ENCODE measurements at places on chromosomes 13 and 19.

GRCh38 chr19:7542556-7543348 lies 7.2 kb downstream of the PNPLA6 start:
- DNase-seq = no peak

DNA sequence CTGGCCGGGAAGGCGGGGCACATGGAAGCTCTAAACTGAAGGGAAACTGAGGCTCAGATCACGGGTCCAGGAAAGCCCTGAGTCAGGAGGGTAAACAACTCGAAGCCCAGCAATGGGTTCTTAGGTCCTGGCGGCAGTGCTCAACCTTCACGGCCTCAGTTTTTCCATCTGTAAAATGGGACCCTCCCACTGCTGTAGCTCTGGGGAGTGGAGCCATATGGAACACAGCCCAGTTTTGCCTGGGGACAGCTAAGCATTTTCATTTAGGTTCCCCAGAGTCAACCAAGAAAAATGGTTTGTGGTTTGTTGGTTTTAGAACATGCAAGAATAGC lies 30.4 kb downstream of the CEBPG start:
- no peak for DNase-seq

DNA sequence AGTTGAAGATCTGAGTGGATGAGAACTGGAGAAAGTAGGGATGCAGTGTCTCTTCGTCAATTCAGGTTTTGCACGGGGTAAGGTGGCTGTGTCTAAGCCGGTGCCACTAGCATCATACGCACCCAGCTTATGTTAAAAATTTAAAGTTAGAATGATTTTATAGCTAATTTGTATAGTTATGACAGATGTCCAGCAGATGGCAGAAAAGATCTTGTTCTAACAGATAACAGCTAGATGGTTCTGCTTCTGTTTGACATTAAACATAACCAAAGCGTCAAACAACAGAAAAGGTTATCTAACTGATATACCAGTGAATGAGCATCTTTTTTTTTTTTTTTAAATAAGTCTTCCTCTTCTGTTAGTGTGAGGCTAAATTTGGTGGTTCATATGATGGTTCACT lies 18.8 kb upstream of the EDDM13 start:
- DNase-seq = no peak

GRCh38 chr13:99370481-99371275 lies 63.5 kb upstream of the GPR183 start:
- no peak for DNase-seq

DNA sequence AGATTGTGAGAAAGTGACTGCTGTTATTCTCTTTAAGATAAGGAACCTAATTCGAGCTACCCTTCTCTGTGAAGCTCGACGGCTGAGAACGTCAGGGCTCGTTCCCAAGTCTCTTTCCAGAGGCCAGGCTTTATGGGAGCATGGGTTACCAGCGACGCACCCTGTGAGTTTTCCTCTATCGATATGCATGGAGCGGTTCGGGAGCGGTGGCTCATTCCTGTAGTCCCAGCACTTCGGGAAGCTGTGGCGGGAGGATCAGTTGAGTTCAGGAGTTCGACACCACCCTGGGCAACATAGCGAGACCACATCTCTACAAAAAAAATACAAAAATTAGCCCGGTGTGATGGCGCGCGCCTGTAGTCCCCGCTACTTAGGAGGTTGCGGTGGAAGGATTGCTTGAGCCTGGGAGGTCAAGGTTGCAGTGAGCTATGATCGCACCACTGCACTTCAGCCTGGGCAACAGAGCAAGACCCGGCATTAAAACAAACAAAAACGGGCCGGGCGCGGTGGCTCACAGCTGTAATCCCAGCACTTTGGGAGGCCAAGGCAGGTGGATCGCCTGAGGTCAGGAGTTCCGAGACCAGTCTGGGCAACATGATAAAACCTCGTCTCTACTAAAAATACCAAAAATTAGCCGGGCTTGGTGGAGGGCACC lies 681 bp upstream of the ZNF606 start:
- no peak for DNase-seq

- no peak for DNase-seq
Measured at GRCh38 chr13:31168736-31169135, 7.0 kb upstream of the HSPH1 start.

DNA sequence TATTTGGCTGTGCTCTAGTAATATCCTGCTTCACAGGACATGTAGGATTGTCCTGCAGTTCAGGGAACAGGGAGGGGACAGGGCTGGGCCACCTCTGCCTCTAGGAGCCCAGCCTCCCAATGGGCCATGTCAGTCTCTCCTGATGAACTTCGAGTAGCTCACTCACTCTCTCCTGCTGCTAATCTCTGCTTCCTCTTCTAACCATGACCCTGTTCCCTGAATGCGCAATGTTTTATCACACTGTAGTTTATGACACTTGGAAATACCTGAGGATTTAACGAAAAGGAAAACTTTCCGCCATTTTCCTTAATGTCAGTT lies 9.2 kb downstream of the PARP4 start:
- DNase-seq = no peak

- no peak for DNase-seq
Measured at GRCh38 chr19:47156861-47157430, 26.3 kb downstream of the SAE1 start.

GRCh38 chr19:45103156-45103507 lies 10.2 kb downstream of the PPP1R37 start:
- DNase-seq = no peak

DNA sequence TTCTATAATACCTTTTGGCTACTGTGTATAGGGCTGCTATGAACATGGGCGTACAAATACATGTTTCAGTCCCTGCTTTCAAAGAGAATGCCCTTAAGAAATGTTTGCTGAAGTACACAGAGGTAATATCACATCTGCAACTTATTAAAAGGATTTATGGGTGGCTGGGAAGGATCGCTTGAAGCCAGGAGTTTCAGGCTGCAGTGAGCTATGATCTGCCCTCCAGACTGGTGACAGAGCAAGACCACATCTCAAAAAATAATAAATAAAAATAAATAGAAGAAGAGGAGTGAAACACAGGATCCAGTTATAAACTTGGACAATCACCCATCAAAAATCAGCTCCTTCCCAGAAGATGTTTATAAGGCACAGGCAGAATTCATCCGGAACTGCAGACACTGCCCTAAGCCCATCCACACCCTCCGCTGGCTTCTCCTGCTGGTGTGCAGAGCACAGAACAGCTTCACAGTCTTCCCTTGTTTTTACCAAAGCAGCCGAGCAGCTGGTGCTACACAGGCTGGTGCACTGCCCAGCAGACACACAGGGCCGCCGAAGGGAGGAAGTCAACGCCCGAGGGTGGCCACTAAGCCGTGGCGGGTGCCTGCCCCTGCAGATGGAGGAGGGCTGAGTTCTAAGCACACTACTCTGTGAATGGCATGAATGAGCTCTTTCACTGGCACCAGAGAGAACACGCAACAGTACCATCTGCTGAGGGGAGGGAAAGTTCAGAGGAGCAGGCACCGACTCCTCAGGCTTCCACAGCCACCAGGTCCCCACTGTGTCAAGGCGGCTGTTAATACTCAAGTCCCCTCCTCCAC lies 44.0 kb downstream of the BRD4 start:
- no peak for DNase-seq

- DNase-seq = no peak
Measured at GRCh38 chr13:45374917-45375316, 33.9 kb upstream of the TPT1 start.

GRCh38 chr19:27860309-27860934 lies 1352.5 kb downstream of the UQCRFS1 start:
- DNase-seq = no peak

- DNase-seq = no peak
Measured at GRCh38 chr13:112510002-112510780, 77.8 kb downstream of the TUBGCP3 start.

DNA sequence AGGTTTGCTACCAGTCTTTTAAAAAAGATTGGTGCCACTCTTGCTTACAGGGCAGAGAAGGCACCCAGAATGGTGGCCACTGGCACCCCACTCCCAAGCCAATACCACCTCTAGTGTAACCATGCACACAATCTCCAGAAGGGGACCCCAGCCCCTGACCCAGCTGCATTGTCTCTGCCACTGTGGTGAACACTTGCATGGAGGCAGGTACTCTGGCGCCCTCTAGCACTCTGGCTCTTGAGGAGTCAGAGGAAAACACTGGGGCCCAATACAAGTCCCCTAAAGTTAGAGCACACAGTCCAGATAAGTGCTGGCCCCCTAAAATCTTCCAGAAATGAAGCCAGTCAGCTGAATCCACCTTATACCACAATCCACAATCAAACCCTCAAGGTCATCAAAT lies 6.0 kb downstream of the ERVV-1 start:
- no peak for DNase-seq

- no peak for DNase-seq
Measured at GRCh38 chr13:48258002-48258401, 25.0 kb downstream of the ITM2B start.

- DNase-seq = no peak
Measured at GRCh38 chr13:99014522-99014921, 36.7 kb upstream of the DOCK9 start.

DNA sequence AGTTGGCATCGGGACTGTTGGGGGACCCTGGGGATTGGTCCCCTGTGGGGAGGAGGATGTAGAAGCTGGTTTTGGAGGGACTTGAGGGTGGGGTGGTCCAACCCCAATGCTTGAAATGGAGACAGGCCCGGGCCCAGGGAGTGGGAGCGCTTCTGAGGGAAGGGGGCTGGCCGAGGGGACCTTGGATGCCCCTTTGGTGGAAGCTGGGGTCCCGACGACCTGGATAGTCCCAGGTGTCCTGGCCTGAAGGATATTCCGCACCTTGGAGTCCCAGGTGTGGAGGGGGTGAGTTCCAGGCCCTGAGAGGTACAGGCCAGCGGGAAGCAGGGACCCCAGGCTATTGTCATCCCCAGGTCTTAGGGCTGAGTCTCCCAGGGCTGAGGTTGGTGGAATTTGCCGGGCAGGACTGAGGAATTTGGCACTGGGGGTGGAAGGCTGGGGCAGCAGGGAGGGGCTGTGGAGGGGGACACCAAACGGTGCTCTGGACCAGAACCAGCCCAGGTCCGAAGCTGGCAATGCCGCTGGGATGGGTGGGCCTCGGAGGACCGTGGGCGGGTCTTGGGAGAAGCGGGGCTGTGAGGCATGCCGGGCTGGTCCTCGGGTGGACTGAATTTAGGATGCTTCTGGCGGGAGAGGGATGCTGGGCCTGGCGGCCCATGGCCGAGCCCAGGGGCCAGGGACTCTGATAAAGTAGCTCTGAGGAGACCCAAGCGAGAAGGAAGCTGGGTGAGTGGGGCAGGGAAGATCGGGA lies 1.8 kb downstream of the HDGFL2 start:
- no peak for DNase-seq

GRCh38 chr13:106284358-106284757 lies 251.1 kb downstream of the EFNB2 start:
- no peak for DNase-seq

DNA sequence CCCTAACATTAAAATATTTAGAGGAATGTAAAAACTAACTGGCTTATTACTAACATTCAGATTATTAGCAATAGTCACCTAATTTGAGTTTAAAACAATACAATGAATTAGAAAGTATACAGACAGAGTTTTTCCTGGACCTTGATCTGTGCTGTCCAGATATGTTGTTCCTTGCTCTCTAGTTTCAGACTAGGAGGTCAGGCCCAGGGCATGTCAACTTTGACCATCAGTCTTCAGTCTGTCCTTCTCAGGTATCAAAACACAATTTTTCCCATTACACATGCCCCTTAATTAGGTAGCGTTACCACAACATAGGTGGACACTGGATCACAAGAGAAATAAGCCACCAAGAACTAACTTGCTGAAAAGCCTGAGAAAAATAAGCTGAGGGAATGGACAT lies 197.0 kb downstream of the MAB21L1 start:
- no peak for DNase-seq

DNA sequence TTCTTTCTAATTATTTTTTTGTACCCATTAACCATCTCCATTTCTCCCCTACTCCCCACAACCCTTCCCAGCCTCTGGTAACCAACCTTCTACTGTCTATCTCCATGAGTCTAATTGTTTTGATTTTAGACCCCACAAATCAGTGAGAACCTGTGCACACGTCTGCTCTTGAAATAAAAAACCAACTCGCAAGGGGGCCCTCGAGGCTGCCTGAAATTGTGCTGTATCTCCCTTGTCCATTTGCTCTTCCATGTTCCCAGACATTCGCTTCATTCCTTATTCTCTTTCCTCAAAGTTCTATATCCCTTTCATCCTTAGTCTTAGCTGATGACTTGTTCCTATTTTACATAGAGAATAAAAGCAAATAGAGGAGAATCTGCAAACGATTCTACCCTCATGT lies 95.0 kb downstream of the GPC5 start:
- DNase-seq = no peak

GRCh38 chr13:27635266-27635665 lies 13.6 kb downstream of the POLR1D start:
- no peak for DNase-seq

DNA sequence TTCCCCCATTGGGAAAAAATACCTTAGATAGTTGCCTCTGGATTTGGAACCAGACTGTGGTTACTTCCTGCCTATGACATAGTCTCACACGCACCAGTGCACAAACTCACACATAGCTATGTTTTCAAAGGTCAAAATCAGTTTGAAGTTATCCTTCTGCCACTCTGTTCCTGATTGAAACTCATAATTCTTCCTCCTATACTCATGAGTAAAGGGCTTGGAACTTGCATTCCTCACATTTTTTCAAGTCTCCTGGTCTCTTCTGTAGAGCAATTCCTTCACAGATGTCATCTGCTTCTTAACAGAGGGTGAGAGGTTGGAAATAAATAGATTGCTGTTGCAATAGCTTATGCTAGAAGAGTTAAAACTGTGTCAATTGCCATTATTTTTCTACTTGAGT lies 18.6 kb upstream of the POSTN start:
- no peak for DNase-seq

- DNase-seq = peak; percentile 48
Measured at GRCh38 chr13:114282041-114282670, 755 bp downstream of the UPF3A start.

GRCh38 chr19:43425567-43426392 lies 11.1 kb downstream of the TEX101 start:
- no peak for DNase-seq

- DNase-seq = no peak
Measured at GRCh38 chr13:26895808-26896466, 135.4 kb upstream of the GPR12 start.

- no peak for DNase-seq
Measured at GRCh38 chr13:101868585-101869469, 416.4 kb downstream of the ITGBL1 start.

DNA sequence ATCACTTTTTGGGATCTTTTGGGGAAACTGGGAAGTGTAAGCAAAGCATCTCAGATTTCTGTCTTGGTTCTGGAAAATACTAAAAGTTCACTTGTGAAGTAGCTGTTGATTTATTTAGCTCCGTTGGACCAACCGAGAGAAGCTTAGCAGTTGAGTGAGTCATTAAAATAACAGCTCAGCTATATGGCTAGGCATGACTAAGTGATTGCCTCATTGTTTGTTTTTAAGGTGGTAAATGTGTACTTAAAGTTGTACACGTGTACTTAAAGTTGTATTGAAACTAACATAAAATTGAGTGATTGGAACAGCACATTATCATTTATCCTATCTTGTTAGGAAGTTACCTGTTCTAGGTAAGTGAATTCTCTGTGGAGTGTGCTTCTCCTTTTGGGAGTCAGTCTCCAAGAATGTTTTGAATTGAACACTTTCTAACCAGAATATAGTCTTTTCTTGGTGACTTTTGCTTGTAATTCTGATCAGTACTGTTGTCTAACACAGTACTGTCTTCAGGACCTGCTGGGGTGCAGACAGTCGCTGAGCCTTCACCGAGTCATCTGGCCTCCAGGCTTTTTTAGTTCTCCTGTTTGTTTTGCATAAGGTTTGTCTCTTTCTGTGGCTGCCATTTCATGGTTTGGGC lies 2.9 kb upstream of the DCUN1D2 start:
- DNase-seq = no peak

GRCh38 chr13:95243207-95243606 lies 58.0 kb downstream of the ABCC4 start:
- no peak for DNase-seq
